ENCODE measurements at places on chromosomes 5 and 9.
A peak's percentile ranks its signal among the peaks of the same experiment; 100 is the strongest.

DNA sequence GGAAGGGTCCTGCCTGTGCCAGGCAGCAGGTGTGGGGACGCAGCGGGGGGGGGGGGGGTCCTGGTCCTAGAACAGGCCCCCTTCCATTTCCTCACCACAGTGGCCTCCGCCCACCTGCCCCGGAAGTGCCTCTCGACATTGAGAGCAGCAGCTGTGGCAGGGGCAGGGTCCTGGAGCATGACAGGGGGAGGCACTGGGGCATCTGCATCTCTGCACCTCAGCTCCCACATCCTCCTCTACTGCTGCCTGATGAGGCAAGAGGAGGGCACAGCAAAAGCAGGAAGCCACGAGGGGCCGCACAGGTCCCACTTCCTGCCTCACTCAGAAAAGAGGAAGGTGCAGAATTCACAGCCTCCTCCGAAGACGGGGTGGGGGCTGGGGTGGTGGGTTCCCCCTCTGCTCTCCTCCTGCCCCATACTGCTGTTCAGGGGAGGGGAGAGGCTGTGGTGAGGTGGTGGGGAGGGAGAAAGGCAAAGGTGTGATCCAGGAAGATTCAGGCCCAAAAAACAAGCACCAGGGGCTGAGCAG is 14.8 kb downstream of the AKNA start:
- DNase-seq: no peak

DNA sequence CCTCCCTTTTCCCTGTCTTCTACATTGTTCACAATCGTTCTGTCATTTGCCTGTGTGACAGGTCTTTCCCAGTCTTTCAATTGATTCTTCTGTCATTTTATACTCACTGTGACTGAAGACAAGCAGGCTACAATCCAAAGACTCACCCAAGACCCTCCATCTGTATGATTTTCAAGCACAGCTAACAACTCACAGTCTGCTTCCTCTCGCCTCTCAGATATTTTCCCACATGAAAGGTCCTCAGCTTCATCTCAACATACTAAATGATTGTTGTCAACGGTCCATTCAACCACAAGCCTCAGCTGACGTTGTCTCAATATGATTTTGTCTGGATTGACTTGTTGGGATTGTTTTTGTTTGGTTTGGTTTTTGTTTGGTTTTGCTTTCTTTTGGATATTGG is 346.5 kb downstream of the NFIB start:
- no peak for DNase-seq

- DNase-seq: no peak
Observed at GRCh38 chr5:136622747-136623146, 257.4 kb upstream of the TRPC7 start.

DNA sequence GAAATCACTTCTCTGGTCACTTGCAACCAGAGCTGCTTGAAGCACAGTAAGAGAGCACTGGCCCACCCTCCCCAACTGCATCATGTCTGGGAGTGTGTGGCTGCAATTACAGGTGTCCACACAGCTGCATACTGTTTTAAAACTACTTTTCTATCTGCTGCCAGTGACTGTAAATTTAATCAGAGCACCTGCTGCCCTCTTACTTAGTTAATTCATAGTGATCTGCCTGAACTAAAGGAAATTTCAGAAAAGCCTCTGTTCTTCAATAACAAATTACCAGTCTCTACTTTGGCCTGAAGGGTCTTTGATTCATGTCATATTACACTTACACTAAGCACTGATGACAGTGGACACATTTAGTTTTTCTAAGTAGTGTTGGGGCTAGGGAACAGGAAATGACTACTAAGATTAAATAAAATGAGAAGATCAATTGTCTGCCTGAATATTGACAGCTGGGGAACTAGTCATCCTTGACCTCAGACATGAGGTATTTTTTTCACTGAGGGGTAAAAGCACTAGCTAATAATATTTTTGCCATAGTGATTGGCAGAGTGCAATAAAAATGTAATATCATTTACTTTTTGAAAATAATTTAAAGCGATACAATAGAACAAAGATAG is 788.9 kb upstream of the GRAMD2B start:
- peak; percentile 54 for DNase-seq

- no peak for DNase-seq
Observed at GRCh38 chr5:148390914-148391313, 7.2 kb downstream of the FBXO38 start.

DNA sequence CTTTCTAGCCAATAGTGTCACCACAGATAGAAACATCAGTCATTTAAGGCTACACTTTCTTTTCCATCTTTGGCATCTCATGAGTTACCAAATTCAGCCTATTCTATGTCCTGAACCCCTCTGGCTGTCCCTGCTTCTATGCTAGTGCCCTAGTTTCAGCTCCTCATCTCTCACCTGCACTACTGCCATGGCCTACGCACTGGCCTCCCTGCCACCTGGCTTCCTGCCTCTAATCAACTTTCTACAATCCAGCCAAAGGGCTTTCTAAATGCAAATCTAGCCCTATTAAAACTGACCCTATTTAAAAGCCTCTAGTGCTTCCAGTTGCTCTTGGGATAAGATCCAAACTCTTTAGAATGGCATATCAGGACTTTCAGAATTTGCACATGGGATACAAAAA is 482.9 kb downstream of the TMEM38B start:
- DNase-seq: no peak

- DNase-seq: peak; percentile 79
Observed at GRCh38 chr5:53381-54174, 38.4 kb upstream of the PLEKHG4B start.

DNA sequence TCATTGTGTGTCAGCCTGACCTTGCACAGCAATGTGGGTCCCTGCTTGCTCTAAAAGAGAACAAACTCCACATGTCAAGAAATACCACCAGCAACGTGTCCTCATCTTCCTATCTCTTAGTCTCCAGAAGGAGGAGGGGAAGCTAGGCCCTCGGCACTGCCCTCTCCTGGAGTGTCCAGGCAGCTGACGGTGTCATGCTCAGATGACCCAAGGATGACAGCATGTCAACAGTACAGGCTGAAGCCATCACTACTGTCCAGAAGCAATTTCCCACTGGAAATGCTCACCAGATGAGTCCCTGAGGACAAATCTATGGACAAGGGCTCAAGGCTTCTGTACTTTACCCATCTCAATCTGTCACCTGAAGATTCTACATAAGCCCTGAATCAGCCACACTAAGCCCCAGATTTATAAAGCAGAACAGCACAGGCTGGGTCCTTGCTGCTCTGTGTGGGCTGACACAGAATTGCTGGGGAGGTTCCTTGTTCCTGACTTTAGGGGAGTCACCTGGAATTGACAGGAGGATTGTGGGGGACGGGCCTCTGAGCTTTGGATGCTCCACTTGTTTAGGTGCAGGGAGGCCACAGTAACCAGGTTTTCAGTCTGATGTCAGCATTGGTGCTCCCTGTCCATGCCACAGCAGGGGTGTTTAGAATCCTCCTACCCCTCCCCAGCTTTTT is 210.2 kb downstream of the DAB2IP start:
- DNase-seq: no peak

DNA sequence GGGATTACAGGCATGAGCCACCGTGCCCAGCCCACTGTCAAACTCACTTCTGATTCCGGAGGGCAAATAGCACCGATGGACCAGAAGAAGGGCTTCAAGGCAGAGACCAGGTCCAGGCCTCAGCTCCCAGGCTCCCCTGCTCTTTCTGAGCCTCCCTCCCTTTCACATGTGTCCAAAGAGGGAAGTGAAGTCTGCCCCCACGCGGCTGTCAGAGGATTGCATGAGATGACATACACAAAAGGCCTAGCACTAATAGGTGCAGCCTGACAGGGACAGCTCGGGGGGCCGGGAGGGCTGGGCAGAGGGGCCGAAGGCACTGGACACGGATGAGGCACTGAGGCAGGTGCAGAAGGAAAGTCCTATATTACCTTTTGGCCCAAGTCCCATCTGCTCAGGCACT is 16.1 kb downstream of the FBP1 start:
- DNase-seq: no peak

GRCh38 chr5:151632524-151632923 is 41.4 kb upstream of the FAT2 start:
- DNase-seq: no peak

GRCh38 chr9:126440940-126441339 is 114.3 kb downstream of the MVB12B start:
- no peak for DNase-seq

GRCh38 chr5:79407591-79407990 is 106.3 kb downstream of the HOMER1 start:
- no peak for DNase-seq

- DNase-seq: no peak
Observed at GRCh38 chr9:124019771-124020519, 8.4 kb downstream of the LHX2 start.

DNA sequence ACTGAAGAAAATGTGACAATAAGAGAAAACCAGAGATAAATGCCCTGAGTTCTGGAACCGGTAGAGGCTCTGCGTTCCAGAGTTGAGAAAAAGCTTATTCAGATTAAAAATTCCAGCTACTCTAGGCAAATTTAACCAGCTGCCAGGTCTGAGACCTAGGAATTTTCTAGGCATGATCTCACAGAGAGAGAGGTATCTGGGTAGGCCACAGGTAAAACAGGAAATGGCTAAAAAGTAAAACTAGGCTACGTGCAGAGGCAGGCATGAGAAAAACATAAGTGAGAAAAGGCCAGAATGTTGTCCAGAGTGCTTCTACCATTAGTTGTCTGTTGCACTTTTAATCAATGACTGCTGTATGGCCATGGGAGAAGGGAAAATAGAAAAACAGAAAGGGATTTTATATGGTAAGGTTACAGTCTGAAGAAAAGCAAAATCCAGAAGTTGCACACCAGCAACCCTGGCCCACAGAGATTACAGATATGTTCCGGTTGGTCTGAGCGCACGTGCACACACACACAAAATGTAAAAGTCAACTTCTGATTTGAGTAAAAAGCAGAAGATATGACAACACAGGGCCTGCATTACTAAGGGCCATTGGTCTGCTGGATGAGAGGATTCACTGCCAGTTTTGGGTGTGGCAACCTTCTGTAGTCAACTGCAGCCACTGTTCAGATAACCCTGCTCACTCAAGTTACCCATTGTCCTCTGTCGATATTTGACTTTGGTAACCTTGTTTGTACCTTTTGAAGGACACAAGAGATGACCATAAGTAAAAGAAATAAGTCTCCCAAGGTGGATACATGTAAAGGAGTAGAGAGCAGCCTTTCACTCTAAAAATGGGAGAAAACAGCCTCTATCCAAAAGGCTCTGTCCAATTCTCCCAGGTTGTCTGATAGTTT is 266.0 kb downstream of the DTWD2 start:
- no peak for DNase-seq

- no peak for DNase-seq
Observed at GRCh38 chr9:34663303-34663605, 797 bp upstream of the CCL27 start.

GRCh38 chr9:108272349-108272899 is 583.4 kb downstream of the ACTL7B start:
- peak; percentile 89 for DNase-seq

DNA sequence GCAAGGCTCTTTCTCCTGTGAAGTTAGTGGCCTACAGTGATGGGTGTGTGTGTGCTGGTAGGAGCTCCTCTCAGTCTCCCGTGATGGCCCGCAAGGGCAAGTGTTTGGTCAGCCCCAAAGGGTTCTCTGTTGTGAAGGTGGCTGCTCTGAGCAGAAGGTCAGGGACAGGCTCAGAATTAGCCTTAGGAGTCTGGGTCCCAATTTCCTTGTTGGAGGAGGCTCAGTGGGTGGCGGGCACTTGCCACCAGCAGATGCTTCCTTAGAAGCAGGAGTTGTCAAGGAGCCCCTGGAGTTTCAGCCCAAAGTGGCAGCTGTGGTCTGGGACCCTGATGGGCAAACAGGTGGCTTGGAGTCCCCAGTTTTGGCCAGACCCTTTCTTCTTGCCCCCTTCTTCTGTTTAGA is 154.4 kb downstream of the MACROH2A1 start:
- no peak for DNase-seq

DNA sequence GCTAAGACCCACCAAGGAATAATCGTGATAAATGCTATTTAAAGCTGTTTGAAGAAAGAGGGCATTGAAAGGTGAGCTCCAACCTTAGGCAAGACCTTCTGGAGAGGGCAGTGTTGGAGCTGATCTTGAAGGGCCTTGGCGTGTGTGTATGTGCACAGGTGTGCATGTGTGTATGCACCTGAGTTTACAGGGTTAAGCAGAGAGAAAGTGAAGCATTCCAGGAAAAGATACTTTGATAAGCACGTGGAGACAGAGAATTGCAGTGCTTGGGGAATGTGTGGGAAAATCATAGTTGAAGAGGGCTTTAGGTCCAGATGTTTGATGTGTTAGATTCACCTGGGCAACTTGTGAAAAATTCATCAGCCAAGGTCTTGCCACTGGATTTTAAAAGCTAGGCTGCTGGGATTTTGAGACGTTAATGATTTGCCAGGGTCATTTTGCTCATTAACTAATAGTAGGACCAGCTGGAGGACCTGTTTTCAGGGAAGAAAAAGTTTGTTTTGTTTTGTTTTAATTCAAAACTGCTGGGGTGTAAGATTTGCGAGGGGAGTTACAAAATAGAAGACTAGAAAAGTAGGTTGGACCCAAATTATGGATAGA is 78.3 kb upstream of the ANKRD55 start:
- no peak for DNase-seq

DNA sequence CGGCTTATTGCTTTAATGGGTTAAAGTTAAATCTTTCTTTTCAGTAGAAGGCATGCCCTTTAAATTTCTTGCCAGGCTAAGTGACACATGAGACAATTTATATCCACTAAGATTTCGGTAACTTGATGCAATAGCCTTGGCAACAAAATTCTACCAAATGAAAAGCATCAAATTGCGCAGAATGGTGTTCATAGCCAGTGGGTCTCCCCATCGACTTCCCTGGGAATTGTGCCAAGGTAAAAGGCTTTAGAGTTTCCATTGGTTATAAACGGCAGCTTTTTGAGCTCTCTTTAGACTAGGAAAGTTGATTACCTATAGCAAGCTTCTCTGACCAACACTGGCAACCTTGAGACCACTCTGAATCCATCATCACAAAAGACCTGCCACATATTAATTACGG is 358.4 kb downstream of the ARRDC3 start:
- DNase-seq: no peak

DNA sequence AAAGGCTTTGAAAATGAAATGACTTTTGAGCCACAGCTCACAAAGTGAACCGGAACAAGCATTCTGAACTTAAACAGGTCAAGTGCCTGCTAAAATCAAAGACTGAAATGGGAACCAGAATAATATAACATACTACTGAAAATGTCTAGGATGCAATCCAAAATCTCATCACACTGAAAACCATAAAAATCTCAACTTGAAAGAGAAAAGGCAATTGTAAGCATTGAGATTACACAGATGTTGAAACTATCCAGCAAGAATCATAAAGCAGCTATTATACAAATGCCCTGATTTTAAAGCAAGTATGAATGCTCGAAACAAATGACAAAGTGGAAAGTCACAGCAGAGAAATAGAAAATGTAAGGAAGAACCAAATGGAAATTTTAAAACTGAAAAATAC is 211.5 kb upstream of the GAS1 start:
- DNase-seq: no peak
